ENCODE measurements at places on chromosomes 16 and 17. TPM values are rescaled to one million over a fixed set of nuclear protein-coding genes. Genes with fewer than 3 reads are reported as not detected.

The AGRP gene
- total RNA-seq: not detected

The PIK3R5 gene
- total RNA-seq: 3.1 TPM

The CACNG5 gene
- total RNA-seq: not detected

The HOXB3 gene
- total RNA-seq: 10.8 TPM

The CDIPT gene
- 35.1 TPM for total RNA-seq

The KRTAP9-8 gene
- total RNA-seq: not detected

The KRT40 gene
- not detected for total RNA-seq

The SDK2 gene
- 5.0 TPM for total RNA-seq

The MAP3K3 gene
- total RNA-seq: 40.5 TPM

The ACACA gene
- total RNA-seq: 70.6 TPM

DNA sequence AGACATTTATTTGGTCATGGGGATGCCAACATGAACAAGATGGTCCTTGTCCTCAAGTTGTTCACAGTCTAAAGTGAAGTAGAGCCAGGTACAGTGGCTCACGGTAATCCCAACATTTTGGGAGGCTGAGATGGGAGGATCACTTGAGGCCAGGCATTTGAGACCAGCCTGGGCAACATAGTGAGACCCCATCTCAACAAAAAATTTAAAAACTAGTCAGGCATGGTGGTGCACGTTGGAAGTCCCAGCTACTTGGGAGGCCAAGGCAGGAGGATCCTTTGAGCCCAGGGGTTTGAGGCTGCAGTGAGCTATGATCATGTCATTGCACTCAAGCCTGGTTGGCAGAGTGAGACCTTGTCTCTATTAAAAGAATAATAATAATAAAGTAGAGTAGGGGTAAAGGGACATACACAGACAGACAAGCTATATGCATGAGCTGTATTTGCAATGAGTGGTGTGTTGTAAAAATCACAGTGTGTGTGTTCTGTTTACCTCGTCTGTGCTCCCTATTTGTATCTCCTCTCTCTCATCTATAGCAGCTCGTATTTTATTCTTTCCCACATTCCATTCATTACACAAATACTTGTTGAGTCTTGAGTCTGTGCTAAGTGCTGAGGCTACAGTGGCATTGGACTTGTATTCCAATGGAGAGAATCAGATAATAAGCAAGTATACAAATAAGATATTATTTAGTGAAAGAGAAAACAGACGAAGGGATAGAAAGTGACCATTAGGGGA is 73.9 kb upstream of the DHX40 start:
- DNase-seq: no peak

DNA sequence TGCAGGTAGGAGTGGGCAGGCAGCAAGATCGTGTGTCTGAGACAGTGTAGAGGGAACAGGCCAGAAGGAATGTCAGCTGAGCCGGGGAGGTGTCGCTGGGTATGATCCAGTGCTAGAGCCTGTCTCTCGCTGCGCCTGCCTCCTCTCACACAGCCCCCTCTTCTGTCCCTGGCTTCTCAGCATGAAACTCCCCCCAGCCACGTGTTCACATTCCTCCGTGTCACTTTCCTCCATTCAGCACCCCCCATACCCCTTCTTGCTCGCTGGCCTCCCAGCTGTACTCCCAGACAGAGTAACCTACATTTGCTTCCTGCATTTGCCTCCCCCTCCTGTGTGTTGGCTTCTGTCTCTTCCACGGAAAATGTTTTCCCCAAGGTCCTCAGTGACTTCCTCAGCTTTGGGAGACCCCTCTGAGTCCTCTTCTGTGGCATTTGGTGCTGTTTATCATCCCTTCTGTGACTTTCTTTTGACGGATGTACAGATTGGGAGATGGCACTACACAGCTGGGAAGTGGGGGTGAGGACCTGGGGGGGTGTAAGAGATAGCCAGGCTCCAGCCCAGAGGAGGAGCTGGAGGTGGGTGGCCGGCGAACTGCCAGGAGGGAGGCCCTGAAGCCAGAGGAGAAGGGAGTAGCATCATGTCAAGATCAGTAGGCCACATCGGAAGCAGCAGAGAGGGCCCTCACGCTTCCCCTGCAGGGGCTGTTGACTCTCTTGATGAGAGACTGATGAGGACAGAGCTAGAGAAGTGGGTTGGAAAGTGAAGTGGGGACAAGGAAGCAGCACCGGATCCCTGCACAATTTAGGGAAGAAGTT is 19.2 kb downstream of the SGF29 start:
- peak; percentile 39 for DNase-seq

DNA sequence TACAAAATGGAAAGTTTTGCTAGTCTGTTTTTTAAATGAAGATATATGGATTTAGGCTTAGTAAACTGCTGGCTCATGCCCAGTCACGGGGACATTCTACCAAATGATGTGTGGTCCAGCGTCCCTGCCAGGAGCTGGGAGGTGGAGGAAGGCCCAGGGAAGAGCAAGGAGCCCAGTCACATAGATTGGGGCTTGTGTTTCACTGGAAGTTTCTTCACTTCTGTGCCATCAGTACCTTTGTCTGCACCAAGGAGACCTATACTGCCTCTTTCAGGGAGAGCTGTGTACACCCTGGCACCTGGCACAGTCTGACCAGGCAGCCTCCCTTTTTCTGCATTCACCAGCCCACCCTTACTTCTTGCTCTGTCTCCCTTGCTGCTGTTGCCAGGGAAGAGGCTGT is 32.6 kb upstream of the ERN1 start:
- no peak for DNase-seq

- DNase-seq: no peak
Observed at GRCh38 chr17:11122908-11123307, 118.1 kb upstream of the SHISA6 start.

DNA sequence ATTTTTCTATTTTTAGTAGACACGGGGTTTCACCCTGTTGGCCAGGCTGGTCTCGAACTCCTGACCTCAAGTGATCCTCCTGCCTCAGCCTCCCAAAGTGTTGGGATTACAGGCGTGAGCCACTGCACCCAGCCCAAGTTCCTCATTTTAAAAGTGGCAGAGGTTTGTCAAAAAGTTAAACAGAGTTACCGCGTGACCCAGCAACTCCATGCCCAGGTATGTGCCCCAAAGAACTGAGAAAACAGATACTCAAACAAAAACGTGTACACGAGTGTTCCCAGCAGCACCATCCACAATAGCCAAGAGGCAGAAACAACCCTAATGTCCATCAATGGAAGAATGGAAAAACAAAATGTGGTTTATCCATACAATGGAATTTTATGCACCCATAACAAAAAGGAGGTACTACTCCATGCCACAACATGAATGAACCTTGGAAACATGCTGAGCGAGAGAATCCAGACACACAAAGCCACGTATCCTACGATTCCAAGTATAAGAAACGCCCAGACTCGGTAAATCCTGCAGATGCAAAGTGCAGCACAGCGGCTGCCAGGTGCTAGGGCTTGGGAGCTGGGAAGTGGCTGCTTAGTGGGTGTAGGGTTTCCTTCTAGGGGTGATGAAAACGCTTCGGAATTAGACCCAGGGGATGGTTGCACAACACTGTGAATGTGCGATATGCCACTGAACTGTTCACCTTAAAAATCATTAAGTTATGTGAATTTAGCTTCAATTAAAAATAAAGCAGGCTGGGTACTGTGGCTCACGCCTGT is 24.8 kb downstream of the ADCY9 start:
- DNase-seq: no peak

GRCh38 chr17:61425682-61426481 is 26.2 kb downstream of the TBX2 start:
- DNase-seq: no peak

DNA sequence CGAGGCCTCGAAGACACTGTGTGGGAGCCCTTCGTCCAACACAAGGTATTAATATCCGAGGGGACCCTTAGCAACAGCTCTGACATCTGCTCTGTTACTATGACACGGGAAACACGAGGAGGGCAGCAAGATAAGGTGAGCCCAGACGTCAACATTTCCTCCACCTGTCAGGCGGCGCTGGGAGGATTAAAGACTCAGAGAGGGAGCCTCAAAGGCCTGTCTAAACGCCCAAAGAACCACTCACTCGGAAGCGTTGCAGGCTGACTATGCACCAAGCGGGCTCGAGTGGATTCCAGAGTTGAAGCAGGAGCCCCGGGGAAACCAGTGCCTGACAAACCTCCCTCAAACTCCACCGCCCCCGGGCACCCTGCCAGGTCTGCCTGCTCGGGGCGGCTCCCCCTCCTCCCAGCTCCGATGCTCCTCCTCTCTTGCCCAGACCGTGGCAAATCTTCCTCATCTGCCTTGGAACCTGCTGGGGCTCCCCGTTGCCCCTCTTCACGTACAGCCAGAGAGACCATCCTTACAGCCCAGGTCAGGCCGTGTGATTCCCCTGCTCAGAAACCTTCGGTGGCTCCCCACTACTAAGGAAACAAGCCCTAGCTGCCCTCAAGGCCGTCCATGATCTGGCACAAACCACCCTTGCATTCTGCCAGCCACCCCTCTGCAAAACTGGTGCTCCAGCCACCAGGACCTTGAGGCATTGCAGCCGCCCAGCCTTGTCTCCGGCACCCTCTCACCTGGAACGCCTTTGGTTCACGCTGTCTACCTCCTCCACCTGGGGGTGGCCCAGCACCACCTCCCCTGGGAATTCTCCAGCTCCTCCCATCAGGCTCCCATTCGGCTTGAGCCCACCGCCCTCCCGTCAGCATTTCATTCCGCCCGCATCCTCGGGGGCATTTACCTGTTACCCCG is 16.2 kb downstream of the RPH3AL start:
- DNase-seq: no peak

GRCh38 chr17:81154961-81155360 is 10.3 kb upstream of the PVALEF start:
- DNase-seq: no peak

DNA sequence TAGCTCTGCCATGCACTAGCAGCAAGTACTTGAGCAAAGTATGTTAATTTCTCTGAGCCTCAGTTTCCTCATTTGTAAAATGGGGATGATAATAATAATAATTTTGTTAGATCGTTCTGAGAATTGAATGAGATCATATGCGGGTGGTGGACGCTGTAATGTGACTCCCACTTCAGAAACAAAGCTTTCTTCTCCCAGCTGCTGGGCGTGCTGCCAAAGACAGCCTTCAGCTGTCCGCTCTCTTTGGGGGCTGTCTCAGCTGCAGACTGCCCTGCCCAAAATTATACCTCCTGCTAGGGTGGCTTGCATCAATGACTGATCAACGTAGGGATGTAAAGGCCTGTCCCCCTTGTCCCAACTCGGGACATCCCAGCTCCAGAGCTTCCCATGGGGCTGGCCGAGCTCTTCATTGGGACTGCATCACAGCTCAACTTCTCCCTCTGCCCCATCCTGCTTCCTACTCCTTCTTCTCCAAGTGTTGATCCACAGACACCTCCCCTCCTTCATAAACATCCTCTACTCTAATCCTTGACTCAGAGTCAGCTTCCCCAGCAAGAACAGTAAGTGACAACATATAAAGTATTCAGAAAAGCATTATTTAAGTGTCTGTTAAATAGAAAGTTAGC is 30.7 kb upstream of the CDH5 start:
- DNase-seq: no peak

GRCh38 chr16:47687694-47688093 is 226.6 kb downstream of the PHKB start:
- DNase-seq: no peak

- no peak for DNase-seq
Observed at GRCh38 chr17:43740541-43740940, 18.1 kb downstream of the SOST start.

GRCh38 chr17:37691807-37692206 is 48.6 kb upstream of the DDX52 start:
- DNase-seq: peak; percentile 31

GRCh38 chr17:44913676-44914075 is 1.6 kb downstream of the GFAP start:
- no peak for DNase-seq

DNA sequence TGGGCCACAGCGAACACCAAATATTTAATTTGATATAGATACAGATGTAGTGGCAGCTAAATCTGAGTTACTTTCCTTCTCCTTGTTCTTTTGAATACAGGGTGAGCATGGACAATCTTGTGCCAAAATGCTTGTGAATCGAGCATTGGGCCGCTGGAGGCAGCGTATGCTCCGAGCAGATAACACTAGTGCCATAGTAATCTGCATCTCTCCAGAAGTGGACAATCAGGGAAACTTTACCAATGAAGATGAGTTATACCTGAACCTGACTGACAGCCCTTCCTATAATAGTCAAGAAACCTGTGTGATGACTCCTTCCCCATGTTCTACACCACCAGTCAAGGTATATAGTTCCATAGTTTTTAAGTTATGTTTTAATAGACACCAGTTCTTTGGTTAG is 21.2 kb upstream of the BCAS3 start:
- no peak for DNase-seq

GRCh38 chr17:77308861-77309726 is 168.3 kb downstream of the SEC14L1 start:
- no peak for DNase-seq

GRCh38 chr17:78977681-78977943 is 2.1 kb downstream of the LGALS3BP start:
- no peak for DNase-seq

GRCh38 chr16:89707695-89708094 is 6.2 kb upstream of the SPATA2L start:
- no peak for DNase-seq

All from urinary bladder (tissue), 4 donors.